SJCRH30 (cell line): ENCODE measurements at places on chromosomes 1 and 21. TPM values are rescaled to one million over a fixed set of nuclear protein-coding genes. Genes with fewer than 3 reads are reported as not detected.

SLC30A10 gene
- not detected in 2 replicates for total RNA-seq

TRPM2 gene
- total RNA-seq = 0.61 and 0.87 TPM in 2 replicates

- no peak overlapping the region for H3K27ac ChIP-seq
- 0 out of 2 replicates have a peak, but pooled peaks cover 3% of the 10 kb centered on the region for H3K27me3 ChIP-seq
- H3K4me3 ChIP-seq = no peak overlapping the region
- DNase-seq = no peak
These were observed 490.3 kb downstream of the TTLL7 start for GRCh38 chr1:83508485-83509151.

DNA sequence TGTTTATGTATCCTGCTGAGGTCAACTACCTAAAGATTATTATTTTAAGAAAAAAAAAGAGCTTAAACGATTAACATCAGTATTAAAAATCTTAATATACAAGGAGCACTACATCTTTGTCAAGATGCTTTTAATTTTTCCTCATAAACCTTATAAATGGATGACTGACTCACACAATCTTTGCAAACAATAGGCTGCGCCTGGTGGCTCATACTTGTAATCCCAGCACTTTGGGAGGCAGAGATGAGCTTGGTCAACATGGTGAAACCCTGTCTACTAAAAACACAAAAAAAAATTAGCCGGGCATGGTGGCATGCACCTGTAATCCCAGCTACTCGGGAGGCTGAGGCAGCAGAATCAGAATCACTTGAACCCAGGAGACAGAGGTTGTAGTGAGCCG, 1.7 kb downstream of the KHDC4 start:
- H3K36me3 ChIP-seq = peaks cover 52% of the 10 kb centered on the region
- H3K4me1 ChIP-seq = peaks cover 12% of the 10 kb centered on the region
- DNase-seq = no peak
- no peak overlapping the region for H3K27ac ChIP-seq

GRCh38 chr21:31788581-31788980, 56.7 kb upstream of the SCAF4 start:
- no peak for DNase-seq
- no peaks in the 10 kb centered on the region for H3K4me1 ChIP-seq
- H3K27ac ChIP-seq = no peak overlapping the region
- H3K36me3 ChIP-seq = no peaks in the 10 kb centered on the region
- 0 out of 2 replicates have a peak, but pooled peaks cover 2% of the 10 kb centered on the region for H3K27me3 ChIP-seq

TIE1 gene
- 0.61 and 1.5 TPM in 2 replicates for total RNA-seq

GRCh38 chr1:226650236-226650841, 88.7 kb downstream of the ITPKB start:
- no peak overlapping the region for H3K4me3 ChIP-seq
- peaks cover 18% of the 10 kb centered on the region for H3K36me3 ChIP-seq
- peaks cover 32% of the 10 kb centered on the region for H3K4me1 ChIP-seq
- no peak overlapping the region for H3K27ac ChIP-seq
- no peak for DNase-seq
